Activated CD4-positive, alpha-beta memory T cell treated with anti-CD3 and anti-CD28 coated beads for 36 hours (primary cell): ENCODE measurements at places on chromosomes 16 and 17. TPM values are rescaled to one million over a fixed set of nuclear protein-coding genes. Genes with fewer than 3 reads are reported as not detected.
A peak's percentile ranks its signal among the peaks of the same experiment; 100 is the strongest.

Gene PIPOX
- total RNA-seq, result 1.5 TPM

Gene CES5A
- total RNA-seq, result not detected

Gene MARCHF10
- total RNA-seq, result not detected

Gene AKAP10
- total RNA-seq, result 28.4 TPM

Gene MAP2K6
- total RNA-seq, result 2.2 TPM

Gene NPIPB6
- 1.8 TPM for total RNA-seq

Gene NTN1
- total RNA-seq, result 0.29 TPM

GRCh38 chr17:1060991-1061390, 64.1 kb downstream of the TIMM22 start:
- DNase-seq, result peak; percentile 69

DNA sequence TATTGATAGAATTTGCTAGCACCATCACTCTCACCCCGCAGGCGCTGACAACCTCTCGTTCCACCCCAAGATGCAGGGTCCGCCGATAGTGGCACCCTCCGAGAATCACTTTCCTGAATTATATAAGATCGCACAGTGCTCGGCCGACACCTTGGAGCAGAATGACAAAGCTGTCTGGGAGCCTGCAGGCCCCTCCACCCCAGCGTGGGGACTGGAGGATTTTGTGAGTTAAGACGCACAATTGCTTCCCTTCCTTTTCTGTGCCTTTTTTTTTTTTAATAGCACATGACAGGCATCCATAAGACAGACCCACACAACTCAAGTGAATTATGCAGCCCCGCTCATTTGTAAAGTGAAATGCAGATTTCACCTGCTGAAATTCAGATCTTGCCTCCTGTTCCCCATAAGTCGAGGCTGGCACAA, 155.3 kb downstream of the C16orf78 start:
- DNase-seq, result no peak

- DNase-seq, result peak; percentile 35
Measured at GRCh38 chr16:67718668-67719047, 458 bp downstream of the GFOD2 start.

DNA sequence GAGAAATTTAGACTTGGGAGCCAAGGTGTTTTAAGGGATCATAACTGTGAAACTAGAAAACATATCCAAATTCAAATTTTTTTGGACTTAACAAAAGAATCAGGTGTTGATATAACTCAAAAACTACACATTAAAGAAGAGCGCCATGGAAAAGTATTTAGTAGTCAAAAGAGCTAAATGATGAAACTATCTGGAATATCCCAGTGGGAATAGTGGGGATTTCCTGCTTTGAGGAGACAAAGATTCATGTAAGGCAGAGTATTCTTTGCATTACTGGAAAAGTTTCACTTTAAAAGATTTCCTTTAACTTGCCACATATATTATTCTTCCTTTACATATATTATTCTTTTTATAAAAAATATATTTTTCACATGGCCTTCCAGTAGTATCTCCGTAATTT, 40.3 kb upstream of the VPS4A start:
- no peak for DNase-seq

DNA sequence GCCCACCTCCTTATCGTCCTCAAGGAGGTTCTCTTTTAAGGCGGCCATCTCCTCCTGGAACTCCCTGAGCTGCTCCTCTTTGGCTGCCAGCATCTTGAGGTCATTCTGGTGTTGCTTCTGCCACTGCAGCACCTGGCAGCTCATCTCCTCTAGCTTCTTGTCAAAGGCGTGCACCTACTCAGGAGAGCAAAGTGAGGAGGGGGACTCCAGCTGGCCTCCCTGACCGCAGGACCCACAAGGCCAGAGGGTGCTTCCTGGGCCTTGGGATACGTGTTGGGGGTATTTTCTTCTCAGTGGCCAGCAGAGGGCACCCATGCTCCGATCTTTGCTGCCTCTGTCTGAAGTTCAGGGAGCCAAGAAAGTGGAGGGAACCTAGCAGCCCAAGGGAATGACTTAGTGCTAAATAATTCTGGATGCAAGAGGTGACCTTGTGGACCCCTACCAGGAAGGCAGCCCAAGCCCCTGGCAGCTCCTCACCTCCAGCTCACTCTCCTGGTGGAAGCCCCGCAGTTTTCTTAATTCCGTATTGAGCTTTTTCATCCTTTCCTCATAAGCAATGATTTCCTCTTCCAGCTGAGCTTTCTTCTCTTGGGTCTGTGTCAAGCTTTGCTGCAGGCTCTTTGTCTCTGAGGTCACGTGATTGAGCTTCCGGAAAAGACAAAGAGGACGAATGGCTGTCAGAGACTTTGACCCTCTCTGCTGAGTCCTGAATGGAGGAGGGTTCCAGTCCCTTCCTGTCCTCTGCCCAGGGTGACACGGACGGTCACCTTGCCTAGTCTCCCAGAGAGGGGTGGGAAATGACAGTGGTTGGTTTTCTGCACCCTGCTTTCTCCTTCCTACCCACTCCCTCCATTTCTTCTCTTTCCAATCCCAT, 31.4 kb downstream of the DHX38 start:
- DNase-seq, result peak; percentile 74

DNA sequence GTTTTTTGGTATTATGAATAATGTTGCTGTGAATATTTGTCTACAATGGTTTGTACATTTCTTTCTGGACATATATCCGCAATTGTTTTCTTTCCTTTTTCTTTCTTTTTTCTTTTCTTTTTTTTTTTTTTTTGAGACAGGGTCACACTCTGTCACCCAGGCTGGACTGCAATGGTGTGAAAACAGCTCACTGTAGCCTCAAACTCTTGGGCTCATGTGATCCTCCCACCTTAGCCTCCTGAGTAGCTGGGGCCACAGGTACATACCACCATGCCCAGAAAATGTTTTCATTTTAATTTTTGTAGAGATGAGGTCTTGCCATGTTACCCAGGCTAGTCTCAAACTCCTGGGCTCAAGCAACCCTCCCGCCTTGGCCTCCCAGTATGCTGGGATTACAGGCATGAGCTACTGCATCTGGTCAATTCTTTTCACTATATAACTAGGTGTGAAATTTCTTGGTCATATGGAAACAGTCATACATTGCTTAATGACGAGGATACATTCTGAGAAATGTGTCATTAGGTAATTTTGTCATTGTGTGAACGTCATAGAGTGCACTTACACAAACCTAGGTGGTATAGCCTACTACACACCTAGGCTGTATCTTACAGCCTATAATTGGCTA, 15.2 kb downstream of the IL21R start:
- DNase-seq, result peak; percentile 71

GRCh38 chr17:44065668-44066203, 735 bp downstream of the LSM12 start:
- DNase-seq, result peak; percentile 23

DNA sequence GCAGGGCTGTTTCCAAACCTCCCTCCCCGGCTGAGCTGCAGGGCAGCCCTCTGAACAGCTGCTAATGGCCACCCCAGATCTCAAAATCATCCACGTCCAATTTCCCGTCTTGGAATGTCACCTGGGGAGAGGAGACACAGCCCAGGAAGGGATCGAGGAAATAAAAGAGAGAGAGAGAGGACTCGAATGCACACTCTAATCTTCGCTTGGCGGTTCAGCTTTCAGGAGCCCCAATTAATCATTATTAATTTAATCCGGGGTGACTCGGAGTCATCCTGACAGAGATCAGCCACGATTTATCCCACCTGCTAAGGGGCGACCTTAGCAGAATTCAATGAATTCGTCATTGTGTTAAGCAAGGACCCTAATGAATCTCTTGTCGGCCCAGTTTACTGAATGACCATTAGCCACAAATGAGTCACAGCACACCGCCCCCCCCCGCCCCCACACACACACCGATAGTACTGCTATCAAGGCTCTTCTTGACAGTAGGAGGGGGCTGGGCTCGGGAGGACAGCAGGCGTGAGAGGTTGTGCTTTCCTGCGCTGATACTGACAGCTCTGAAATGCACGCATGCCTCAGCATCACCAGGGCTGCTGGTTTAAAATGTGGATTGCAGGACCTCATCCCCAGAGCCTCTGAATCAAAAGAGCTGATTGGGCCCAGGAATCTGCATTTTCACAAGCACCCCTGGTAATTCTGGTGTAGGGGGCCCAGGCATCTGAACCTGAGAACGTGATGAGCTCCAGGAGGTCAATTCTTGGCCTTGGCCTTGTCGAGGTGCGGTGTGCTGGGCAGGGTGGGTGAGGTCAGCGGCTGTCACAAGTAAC, 190.0 kb upstream of the CIBAR2 start:
- DNase-seq, result no peak

DNA sequence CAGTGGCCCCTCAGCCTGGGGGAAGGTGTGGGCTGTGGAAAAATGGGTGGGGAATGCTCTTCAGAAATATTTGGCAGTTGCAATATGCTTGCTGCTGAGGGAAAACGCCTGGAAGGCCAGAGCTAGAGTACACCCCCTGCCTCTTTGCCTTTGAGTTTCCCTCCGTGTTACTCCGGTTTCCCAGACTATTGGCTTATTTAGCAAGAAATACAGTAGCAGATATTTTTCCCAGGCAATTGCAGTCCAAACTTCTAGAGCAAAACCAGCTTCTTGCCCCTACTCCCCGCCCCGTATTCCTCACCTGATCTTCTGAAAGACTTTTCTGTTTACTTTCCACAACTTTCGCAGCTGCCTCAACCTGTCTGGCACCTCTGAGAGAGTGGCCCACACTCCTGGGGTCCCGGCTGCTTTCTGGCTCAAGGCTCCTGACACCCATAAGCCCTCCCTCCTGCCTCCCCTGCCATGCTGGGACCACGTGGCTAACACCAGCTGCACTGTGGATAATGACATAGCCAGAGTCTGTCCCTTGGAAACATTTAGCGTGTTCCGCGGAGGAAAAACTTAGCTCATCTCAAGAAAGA, 45.8 kb upstream of the HELZ start:
- no peak for DNase-seq

- no peak for DNase-seq
Measured at GRCh38 chr17:71667661-71668060, 453.2 kb upstream of the SOX9 start.

DNA sequence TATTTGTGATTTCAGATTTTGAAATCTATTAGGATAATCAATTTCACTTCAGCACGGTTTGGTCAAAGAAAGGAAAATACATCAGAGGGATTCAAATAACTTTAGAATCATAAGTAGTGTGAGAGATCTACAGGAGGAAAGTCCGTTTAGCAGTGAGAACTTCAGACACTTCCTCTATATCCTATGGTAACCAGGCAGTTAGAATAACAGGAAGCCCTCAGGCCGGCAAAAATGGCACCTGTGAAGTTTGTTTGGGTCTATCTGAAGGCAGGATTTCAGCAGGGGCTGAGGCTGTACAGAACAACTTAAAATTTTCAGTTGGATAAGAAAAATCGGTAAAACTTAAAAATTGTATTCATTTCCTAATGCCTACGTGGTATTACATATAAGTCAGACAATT, 24.9 kb downstream of the KCNJ16 start:
- no peak for DNase-seq

DNA sequence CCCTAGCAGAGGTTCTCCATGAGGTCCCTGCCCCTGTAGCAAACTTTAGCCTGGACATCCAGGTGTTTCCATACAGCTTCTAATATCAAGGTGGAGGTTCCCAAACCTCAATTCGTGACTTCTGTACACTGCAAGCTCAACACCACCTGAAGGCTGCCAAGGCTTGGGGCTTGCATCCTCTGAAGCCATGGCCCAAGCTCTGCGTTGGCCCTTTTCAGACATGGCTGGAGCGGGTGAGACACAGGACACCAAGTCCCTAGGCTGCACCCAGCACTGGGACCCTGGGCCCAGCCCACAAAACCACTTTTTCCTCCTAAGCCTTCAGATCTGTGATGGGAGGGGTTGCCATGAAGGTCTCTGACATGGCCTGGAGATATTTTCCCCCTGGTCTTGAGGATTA, 1292.0 kb downstream of the CDH8 start:
- no peak for DNase-seq

GRCh38 chr16:89051521-89052166, 42.0 kb upstream of the ACSF3 start:
- no peak for DNase-seq

- DNase-seq, result no peak
Measured at GRCh38 chr16:920717-921116, 50.1 kb downstream of the LMF1 start.

GRCh38 chr17:56624912-56625311, 31.4 kb downstream of the NOG start:
- no peak for DNase-seq

DNA sequence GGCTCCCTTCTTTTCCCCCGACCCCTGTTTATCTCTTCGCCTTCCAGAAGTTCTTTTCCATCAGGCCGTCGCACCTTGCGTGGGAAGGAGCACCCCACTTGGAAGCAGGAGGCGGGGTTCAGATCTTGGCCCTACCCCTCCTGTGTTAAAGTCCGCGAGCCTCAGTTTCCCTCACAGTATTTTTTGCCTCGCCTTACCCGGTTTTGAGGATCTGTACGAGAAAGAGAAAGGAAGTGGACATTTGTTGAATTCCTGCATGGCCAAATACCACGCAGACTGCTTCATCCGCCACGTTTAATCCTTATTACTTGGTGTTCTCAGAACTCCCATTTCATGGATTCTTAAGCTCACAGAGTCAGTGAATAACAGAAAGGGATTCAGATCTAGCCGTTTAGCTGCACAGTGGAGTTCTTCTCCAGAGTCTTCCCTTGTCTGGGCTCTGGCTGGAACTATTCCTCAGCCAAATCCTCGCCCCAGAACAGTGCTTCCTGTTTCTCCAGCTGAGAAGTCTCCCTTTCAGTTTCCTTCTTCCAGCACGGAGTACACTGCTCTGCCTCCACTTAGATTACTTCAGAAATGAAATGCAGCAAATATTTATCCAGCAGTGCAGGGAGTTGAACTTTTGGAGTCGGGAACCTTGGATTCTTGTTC, 590 bp downstream of the TMEM219 start:
- DNase-seq, result no peak

- DNase-seq, result no peak
Measured at GRCh38 chr17:61510237-61510636, 58.0 kb downstream of the TBX4 start.

DNA sequence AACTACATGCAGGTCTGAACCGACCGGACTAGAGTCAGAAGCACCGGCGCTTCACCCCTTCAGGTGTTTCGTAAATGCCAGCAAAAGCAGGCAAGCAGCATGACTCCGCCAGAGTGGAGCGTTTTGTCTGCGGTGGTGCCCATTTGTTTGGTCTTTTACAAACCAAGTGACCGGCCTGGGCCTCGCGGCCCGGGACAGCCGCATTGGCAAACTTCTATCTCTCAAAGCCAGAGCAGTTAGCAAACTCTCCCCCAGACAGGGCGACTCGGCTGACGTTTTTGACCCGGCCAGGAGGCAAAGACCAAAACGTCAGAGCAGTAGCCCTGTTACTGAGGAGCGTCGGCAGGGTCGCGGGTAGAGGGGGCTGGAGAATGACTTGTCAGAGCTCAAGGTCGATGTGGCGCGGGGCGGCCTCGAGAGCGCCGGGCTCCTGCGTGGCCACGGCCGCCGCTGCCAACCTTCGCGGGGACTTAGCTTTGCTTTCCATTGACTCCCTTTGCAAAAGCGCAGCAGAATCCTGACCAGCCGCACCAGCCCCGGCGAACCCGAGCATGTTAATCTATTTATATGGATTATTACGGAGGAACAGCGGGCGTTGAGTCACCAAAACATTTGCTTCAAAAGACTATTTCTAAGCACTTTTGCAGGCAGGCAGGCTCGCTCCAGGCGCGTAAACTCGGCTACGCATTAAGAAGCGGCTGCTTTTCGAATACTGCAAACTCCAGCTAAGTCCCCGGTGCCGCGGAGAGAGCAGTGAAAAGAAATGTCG, 763 bp upstream of the SOX9 start:
- no peak for DNase-seq

- no peak for DNase-seq
Measured at GRCh38 chr17:1498233-1498632, 5.7 kb upstream of the MYO1C start.
